Left lung (tissue), 14 donors: ENCODE measurements at places on chromosomes 4 and X.

DNA sequence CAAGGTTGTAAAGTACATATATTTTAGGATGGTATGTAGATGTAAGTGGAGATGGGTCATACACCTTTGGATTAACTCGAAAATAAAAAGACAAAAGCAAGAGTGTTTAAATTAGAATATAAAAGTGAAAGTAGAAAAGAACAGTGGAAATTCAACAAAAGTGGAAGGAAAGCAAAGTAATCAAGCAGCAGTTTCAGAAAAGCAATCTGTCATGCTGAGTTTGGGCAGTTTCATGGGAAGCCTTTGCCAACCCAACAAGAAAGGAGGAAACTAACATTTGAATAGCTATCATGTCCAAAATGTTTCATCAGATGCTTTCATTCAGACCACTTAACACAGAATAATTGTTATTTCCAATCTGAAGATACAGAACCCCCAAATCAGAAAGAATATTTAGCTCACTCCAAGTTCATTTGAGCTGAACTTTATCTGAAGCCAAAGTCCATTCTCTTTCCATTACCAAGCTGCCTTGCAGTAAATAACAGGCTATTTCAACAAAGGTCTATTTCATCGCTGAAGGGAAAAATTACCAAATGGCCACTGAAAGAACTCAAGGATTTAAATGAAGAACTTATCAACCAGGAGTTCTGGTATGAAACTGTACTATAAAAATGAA, 1.8 kb upstream of the EXOSC9 start:
- peaks cover 27% of the 10 kb centered on the region for H3K4me1 ChIP-seq
- no peaks in the 10 kb centered on the region for H3K27me3 ChIP-seq

DNA sequence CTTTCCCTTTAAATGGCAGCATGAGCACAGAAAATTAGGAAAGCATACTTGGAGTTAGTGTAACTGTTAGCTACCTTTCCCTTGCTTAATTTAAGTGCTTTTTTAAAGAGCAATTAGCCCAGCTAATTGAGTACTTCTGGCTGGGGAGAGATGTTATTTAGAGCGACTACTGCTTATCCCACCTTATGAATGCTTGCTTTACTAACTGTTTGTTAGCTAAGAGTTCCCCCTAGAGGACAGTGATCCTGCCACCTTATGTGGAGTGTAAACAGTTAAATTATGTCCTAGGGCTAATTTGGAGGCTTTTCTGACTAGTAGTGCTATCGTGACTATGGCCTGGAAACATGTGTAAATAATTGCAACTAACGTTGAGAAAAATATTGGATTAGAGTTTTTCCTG, 909.4 kb downstream of the FSTL5 start:
- DNase-seq, result no peak
- H3K27ac ChIP-seq, result no peak overlapping the region
- H3K4me1 ChIP-seq, result no peaks in the 10 kb centered on the region
- H3K4me3 ChIP-seq, result no peak overlapping the region
- H3K36me3 ChIP-seq, result no peaks in the 10 kb centered on the region

- DNase-seq, result no peak
- no peaks in the 10 kb centered on the region for H3K27me3 ChIP-seq
Measured at GRCh38 chr4:7781993-7782392, 157.7 kb downstream of the AFAP1 start.

GRCh38 chr4:171993247-171993646, 180.0 kb downstream of the GALNTL6 start:
- no peaks in the 10 kb centered on the region for H3K36me3 ChIP-seq
- DNase-seq, result no peak
- H3K27ac ChIP-seq, result no peak overlapping the region
- H3K4me3 ChIP-seq, result no peak overlapping the region
- no peaks in the 10 kb centered on the region for H3K27me3 ChIP-seq
- no peaks in the 10 kb centered on the region for H3K4me1 ChIP-seq

DNA sequence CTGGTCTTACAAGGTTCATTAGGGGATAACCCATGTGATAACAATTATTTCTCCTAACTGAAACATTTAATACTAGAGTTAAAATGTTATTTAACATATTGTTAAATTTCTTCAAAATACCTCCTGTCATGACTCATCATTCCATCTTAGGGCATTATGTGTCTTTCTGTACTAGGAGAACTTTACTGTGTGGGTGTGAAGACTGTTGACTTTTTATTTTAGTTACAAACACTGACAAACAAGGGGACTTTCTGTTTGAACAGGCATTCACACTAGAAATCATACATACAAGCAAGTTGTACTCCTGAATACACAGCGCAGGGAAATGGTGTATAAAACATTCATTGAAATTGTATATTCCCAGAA, 175.9 kb downstream of the FBXW7 start:
- H3K27me3 ChIP-seq, result no peaks in the 10 kb centered on the region
- H3K4me3 ChIP-seq, result no peak overlapping the region
- DNase-seq, result no peak
- H3K27ac ChIP-seq, result no peak overlapping the region
- H3K4me1 ChIP-seq, result peaks cover 30% of the 10 kb centered on the region

DNA sequence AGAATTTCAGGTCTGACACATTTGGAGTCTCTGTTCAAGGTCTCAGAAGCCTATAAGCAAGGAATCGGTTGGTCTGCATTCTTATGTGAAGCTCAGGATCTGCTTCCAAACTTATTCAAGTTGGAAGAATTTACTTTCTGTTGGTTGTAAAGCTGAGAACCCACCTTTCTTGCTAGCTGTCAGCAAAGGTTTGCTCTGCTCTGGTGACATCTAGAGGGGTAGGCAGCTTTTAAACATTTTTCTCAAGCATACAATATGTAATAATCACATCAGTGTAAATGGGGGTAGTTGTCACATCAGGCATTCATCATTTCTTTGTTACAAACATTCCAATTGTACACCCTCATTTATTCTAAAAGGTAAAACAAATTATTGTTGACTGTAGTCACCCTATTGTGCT, 935.2 kb downstream of the TRAM1L1 start:
- no peak overlapping the region for H3K27ac ChIP-seq
- no peak overlapping the region for H3K4me3 ChIP-seq
- H3K27me3 ChIP-seq, result no peaks in the 10 kb centered on the region

DNA sequence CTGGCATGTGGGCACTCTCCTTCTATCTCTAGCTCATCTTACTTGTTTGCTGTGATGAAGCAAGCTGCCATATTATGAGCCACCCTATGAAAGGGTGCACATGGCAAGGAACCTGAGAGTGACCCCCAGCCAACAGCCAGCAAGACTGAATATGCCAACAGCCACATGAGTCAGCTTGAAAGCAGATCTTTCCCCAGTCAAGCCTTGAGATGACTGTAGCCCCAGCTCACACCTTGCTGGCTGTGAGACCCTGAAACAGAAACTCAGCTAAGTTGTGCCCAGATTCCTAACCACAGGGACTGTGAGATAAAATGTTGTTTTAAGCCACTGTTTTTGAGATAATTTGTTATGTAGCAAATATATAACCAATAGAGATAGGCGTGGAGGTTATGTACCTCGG, 36.2 kb downstream of the KDM5C start:
- no peaks in the 10 kb centered on the region for H3K27me3 ChIP-seq
- no peak overlapping the region for H3K27ac ChIP-seq
- no peak overlapping the region for H3K4me3 ChIP-seq

DNA sequence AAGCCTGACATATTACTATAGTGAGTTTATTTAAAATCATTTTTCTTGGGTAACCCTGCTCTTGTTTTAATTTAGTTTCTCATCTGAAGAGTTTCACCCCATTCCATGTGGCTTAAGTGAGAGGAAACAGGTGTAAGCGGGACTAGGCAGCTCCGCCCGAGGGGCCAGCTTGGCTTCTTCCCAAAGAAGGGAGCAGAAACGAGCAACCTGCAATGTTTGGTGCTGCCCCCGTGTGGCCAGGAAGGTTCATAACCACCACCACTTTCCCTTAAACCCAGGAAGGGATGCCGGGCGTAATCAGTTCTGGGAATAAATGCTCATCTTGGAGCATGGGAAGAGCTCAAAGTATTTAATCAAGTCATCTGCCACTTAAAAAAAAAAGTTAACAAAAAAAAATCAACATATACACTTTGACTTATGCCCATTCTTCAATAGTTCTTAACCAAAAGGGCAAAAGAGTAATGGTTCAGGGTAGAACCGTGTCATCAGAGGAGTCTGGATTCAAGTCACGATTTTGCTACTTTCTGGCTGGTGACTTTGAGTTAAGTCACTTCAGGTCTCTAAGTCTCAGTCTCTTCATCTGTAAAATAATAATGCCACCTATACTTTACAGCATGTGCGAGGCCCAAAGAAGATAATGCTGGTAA, 147.9 kb downstream of the NSUN7 start:
- no peak overlapping the region for H3K27ac ChIP-seq
- no peak overlapping the region for H3K4me3 ChIP-seq
- H3K27me3 ChIP-seq, result no peaks in the 10 kb centered on the region
- no peaks in the 10 kb centered on the region for H3K4me1 ChIP-seq

- H3K4me3 ChIP-seq, result no peak overlapping the region
- no peak for DNase-seq
- no peak overlapping the region for H3K27ac ChIP-seq
- H3K4me1 ChIP-seq, result peaks cover 7% of the 10 kb centered on the region
- no peaks in the 10 kb centered on the region for H3K36me3 ChIP-seq
Measured at GRCh38 chrX:153578200-153578835, 20.6 kb downstream of the CCNQ start.

DNA sequence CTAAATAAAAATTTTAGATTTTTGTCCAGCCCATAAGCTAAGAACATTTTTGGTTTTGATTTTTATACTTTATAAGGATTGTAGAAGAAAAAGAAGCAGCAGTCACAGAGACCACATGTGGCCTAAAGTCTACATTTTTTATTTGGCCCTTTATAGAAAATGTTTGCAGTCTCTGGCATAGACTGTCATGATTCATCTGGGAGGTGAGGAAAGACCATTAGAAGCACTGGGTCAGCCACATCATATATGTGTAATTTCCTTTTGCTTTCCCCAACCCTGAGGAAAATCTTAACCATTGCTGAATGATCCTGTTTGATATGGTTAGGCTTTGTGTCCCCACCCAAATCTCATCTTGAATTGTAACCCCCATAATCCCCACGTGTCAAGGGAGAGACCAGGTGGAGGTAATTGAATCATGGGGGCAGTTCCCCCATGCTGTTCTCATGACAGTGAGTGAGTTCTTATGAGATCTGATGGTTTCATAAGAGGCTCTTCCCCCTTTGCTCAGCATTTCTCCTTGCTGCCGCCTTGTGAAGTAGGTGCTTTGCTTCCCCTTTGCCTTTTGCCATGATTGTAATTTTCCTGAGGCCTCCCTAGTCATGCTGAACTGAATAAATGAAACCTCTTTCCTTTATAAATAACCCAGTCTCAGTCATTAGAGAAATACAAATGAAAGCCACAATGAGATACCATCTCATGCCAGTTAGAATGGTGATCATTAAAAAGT, 12.1 kb upstream of the COPS4 start:
- DNase-seq, result no peak
- no peaks in the 10 kb centered on the region for H3K27me3 ChIP-seq
- H3K36me3 ChIP-seq, result no peaks in the 10 kb centered on the region

- no peak for DNase-seq
- no peak overlapping the region for H3K4me3 ChIP-seq
- H3K36me3 ChIP-seq, result no peaks in the 10 kb centered on the region
- H3K27ac ChIP-seq, result peak overlapping the region; percentile 33
- H3K4me1 ChIP-seq, result no peaks in the 10 kb centered on the region
Measured at GRCh38 chr4:26218677-26219605, 101.9 kb upstream of the RBPJ start.

DNA sequence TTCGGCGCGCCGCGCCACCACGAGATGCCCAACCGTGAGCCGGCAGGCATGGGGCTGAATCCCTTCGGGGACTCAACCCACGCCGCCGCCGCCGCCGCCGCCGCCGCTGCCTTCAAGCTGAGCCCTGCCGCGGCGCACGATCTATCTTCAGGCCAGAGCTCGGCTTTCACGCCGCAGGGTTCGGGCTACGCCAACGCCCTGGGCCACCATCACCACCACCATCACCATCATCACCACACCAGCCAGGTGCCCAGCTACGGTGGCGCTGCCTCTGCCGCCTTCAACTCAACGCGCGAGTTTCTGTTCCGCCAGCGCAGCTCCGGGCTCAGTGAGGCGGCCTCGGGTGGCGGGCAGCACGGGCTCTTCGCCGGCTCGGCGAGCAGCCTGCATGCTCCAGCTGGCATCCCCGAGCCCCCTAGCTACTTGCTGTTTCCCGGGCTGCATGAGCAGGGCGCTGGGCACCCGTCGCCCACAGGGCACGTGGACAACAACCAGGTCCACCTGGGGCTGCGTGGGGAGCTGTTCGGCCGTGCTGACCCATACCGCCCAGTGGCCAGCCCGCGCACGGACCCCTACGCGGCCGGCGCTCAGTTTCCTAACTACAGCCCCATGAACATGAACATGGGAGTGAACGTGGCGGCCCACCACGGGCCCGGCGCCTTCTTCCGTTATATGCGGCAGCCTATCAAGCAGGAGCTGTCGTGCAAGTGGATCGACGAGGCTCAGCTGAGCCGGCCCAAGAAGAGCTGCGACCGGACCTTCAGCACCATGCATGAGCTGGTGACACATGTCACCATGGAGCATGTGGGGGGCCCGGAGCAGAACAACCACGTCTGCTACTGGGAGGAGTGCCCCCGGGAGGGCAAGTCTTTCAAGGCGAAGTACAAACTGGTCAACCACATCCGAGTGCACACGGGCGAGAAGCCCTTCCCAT, 1.1 kb downstream of the ZIC3 start:
- H3K4me1 ChIP-seq, result no peaks in the 10 kb centered on the region
- H3K27me3 ChIP-seq, result peaks cover 100% of the 10 kb centered on the region
- H3K36me3 ChIP-seq, result no peaks in the 10 kb centered on the region
- no peak for DNase-seq

DNA sequence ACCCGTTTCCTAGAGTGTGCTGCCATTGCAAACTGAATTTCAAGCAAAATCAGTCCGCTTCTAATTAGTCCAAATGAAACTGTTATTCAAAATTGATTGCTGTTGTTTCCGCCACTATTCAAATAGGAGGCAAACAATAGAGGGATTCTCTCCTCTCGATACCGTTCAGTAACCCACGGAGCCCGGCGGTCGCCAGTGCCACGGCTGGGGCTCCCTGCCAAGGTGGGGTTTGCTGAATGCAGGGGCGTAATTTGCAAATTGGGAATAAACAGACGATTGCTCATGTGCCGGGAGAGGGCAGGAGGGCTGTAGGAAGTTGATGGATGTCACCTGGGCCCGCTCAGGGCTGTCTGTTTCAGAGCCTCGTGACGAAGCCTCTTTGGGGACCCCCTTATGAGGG, 8.8 kb downstream of the ADRA2C start:
- H3K36me3 ChIP-seq, result no peaks in the 10 kb centered on the region
- H3K4me1 ChIP-seq, result no peaks in the 10 kb centered on the region
- H3K27ac ChIP-seq, result no peak overlapping the region
- peak; percentile 49 for DNase-seq
- H3K4me3 ChIP-seq, result no peak overlapping the region
- H3K27me3 ChIP-seq, result peaks cover 83% of the 10 kb centered on the region

GRCh38 chr4:165971933-165972332, 98.9 kb downstream of the TLL1 start:
- no peak overlapping the region for H3K27ac ChIP-seq
- no peak for DNase-seq
- H3K4me3 ChIP-seq, result no peak overlapping the region
- H3K36me3 ChIP-seq, result no peaks in the 10 kb centered on the region

- no peak overlapping the region for H3K27ac ChIP-seq
- H3K4me3 ChIP-seq, result no peak overlapping the region
- no peaks in the 10 kb centered on the region for H3K4me1 ChIP-seq
Measured at GRCh38 chrX:7158468-7158990, 10.6 kb upstream of the PUDP start.
